ENCODE measurements at places on chromosomes 11 and 22.

DNA sequence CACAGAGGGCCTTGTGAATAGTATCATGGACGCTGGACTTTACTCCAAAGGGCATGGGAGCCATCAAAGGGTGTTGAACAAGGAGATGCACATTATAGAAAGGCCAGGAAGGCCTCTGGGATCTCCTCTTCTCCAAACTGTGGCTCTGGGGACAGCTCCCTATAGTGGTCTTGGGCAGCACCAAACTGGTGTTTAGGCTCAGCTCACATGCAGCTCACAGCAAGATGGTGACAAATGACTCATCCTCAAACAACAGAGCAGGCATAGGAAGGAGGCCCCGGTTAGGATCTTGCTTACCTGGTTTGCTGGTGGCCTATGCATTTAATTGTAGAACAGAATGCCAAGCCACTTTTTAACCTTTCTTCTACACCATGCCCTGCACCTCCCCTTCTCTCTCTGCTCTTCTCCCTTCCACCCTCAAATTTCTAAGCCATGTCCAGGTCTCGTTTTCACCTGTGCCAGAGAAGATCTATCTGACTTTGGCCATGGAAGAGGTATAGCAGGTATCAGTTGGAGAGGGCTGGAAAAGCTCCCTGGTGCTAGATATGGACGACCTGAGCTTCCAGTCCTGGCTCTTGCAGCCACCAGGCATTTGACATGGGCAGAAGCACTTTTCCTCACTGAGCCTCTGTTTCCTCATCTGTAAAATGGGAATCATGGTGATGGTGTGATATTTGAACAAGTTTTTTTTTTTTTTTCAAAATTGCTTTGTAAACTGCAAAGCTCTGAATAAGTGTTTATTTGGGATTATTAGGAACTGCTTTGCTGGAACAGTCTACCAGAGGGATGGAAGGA, 14.4 kb upstream of the EHF start:
- DNase-seq = no peak

- no peak for DNase-seq
These were observed 4.9 kb downstream of the CWC15 start for GRCh38 chr11:94968334-94968958.

DNA sequence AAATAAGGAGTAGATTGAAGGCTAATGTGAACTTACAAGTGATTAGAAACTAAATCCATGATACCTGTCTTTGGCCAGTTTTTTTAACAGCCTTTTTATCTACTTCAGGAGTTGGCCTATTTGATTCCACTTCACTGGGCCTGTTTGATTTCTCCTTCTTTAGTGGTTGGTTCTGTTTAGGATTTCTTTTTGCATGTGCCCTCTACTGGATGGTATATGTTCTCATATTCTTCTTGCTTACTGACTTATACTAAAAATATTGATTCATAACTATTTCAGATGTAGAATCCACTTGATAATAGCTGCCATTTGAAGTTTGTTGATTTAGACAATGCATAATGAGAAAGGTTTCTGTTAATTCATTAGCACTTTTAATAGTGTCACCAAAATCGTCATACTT, 53.9 kb downstream of the USP47 start:
- DNase-seq = no peak

- no peak for DNase-seq
These were observed 79.9 kb upstream of the GRIK4 start for GRCh38 chr11:120431633-120432032.

DNA sequence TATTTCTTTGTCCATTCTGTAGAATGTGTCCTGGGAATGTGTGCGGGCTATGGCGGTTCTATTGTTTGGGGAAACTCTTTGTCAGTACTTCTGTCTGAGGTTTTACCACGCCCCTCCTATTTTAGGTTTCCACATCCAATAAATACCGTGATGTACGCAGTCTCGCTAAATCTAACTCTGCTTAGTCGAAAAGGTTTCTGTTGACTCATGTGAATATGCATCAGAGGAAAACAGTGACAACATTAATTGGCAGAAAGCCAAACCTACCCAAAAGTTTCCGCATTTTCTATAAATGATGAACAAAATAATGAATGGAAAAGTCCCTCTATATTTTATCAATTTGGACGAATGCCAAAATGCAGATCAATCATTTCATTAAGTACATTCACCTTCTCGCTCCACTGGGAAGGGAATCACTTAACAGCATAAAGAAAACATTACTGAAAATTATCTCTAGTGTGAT, 143.4 kb downstream of the MAML2 start:
- no peak for DNase-seq
